NCI-H2171 treated with DMSO at 0.1 percent for 48 hours (cell line): ENCODE measurements at places on chromosomes 12 and 14.

- no peak for DNase-seq
Measured at GRCh38 chr14:89242652-89243279, 174.3 kb downstream of the FOXN3 start.

DNA sequence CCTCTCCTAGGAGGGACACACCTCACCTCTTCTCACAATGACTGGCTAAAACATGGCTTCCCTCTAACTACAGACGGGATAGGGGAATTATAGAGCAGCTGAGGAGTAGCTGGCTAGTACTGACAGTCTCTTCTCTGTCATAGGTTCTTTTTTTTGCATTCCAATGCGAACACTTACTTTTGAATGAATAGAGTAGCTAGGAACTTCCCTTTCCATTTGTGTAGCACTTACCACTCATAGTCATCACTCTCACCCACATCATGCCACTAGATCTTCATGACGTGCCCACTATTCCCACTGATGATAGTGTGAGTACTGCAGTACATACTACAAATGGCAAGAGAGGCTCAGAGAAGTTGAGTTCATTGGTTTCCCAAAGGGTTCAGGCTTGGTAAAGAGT lies 143.9 kb upstream of the HIF1A start:
- DNase-seq = no peak

GRCh38 chr14:79557309-79557708 lies 654.0 kb downstream of the DIO2 start:
- DNase-seq = no peak

DNA sequence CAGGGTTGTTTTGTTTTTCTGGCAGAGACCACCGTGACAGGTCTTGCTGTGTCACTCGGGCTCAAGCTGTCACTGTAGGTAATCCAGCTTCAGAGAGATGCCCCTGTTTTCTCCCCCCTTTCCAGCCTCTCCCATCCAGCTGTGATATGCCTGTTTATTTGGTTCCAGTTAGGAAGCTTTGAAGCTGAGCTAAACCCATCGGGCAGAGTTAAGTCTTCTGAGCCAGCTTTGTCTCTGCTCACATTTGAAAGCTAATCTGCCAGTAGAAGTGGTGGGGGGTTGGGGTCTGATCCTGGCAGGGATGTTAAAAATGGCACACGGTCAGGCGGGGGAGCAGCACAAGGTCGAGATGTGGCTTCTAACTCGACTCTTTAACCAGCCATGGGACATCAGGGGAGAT lies 130.0 kb downstream of the TSPAN9 start:
- DNase-seq = no peak

GRCh38 chr12:55929306-55929791 lies 1.6 kb upstream of the DGKA start:
- no peak for DNase-seq

- DNase-seq = no peak
Measured at GRCh38 chr12:29750131-29750927, 33.4 kb downstream of the TMTC1 start.
